ENCODE measurements at places on chromosomes 5 and 9.
A peak's percentile ranks its signal among the peaks of the same experiment; 100 is the strongest.

DNA sequence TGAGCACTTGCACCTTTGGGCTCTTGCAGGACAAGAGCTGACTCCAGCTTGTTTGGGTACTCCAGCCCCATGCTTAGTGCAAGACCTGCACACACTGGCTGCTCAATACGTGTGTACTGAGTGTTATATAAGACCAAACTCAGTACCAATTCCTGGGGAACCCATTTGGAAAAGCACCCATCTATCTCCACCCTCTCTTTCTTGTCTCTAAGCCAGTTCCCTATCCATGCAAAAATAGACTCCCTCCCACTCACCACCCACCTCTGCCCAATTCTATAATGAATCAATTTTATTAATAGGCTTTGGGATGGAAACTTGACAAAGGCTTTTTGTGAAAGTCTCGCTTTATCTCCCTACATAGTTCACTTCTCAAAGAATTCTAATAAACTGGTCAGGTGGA, 60.9 kb upstream of the CPLX2 start:
- H3K27ac ChIP-seq = no peak overlapping the region
- H3K4me3 ChIP-seq = no peak overlapping the region
- no peak for DNase-seq
- H3K4me1 ChIP-seq = no peaks in the 10 kb centered on the region
- peaks cover 20% of the 10 kb centered on the region for H3K27me3 ChIP-seq

DNA sequence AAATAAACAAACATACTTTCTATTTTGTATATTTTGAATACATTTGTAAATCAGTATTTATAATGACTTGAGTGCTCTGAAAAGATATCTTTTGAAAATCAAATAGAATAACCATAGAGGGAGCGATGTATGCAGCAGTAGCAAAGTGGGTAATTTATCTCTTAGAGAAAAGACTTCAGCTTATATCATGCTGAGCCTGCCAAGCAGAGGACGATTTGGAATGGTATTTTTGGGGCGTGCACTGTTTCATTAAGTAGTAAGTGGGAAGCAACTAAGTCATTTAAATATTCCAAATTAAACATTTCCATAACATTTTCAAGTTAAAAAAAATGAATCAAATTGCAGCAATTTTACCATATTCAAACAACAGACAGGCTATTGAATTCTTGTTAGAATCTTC, 147.6 kb downstream of the CDH10 start:
- no peak overlapping the region for H3K27ac ChIP-seq
- no peaks in the 10 kb centered on the region for H3K27me3 ChIP-seq
- no peak overlapping the region for H3K4me3 ChIP-seq
- DNase-seq = no peak
- H3K36me3 ChIP-seq = no peaks in the 10 kb centered on the region

DNA sequence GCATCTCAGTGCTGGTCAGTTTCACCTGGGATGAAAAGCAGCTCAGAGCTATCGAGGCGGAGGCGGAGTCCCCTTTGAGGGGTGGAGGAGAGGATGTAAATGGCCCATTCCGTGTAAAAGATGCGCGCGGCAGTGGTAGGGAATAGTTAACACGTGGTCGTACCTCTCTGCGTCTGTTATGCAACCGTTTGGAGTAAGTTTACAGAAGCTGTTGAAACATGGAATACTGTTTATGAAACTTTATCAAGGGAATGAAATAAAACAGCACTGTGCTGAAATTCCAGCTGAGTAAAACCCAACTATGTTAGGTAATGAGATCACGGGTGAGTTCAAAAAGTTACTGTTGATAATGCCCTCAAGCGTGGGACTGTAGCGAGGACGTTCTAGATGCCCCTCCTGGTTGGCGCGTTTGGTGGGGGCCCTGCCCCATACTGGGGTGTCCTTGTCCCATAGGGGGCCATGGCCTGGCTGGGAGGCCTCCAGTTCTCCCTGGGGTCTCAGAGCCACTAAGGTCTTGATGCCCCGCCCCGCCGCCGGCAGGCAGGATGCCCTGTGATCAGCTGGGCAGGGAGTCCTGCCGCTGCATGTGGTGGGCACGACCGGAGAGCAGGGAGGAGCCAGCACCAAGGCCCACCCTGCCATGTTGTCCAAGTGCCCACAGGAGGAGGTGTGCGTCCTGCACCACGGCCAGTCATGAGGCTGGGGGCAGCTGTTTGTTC, 90.9 kb downstream of the COL5A1 start:
- H3K36me3 ChIP-seq = no peaks in the 10 kb centered on the region
- H3K4me1 ChIP-seq = no peaks in the 10 kb centered on the region
- no peak overlapping the region for H3K4me3 ChIP-seq
- H3K27ac ChIP-seq = no peak overlapping the region

DNA sequence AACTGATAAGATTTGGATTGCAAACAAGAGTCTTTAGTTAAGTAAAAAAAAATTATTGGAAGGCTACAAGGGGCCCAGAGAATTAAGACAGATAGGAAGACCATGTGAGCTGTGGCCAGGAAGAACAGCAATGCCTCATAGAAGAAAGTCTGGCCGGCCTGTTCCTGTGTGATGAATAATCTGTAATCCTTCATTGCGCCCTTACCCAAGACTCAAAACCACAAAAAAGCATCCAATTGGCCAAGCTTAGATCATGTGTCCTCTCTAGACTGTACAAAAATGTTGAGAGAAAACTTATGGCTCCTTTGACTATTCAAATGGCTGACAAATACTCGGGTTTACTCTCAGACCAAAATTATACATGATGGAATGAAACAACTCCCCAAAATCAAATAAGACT, 1383.5 kb downstream of the PTPRD start:
- no peaks in the 10 kb centered on the region for H3K27me3 ChIP-seq
- H3K27ac ChIP-seq = no peak overlapping the region
- H3K36me3 ChIP-seq = no peaks in the 10 kb centered on the region
- DNase-seq = no peak

DNA sequence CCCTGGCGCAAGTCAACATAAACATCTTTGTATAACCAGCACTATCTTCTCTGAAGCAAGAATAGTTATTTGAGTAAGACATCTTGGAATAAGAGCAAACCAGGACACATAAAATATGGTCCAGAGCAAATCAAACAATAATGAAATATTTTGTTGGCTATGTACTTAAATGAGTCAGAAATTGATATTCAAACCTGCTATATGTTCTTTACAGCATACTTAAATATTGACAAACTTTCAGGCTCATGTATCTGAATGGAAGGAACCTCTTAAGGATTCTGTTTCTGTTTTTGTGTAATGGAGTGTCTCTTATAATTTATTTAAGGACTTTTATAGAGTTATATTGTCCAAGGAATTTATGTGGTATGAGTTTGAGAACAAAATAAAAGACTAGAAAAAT, 747.3 kb downstream of the EFNA5 start:
- no peak overlapping the region for H3K4me3 ChIP-seq
- DNase-seq = no peak
- no peaks in the 10 kb centered on the region for H3K4me1 ChIP-seq
- H3K27ac ChIP-seq = no peak overlapping the region

DNA sequence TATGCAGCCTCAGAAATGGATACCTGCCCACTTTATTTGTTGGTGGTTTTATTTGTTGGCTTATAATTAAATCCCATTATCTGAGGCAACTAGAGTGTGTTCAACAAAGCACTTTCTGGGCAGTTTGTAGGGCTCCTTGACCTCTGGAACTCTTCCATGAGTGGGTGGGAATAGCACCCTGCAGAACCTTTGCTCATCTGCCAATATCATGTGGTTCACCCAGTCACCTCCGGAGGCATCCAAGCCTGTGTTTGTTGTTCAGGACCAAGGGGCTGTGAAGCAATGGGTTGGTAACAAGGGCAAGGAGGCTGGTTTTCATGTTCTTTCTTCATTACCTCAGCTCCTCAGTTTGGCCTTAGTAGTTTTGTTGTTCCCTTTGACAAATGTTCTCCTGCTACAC, 314.0 kb downstream of the NDUFS4 start:
- H3K27ac ChIP-seq = no peak overlapping the region
- no peaks in the 10 kb centered on the region for H3K36me3 ChIP-seq

GRCh38 chr9:90007516-90008440, 403.0 kb downstream of the GADD45G start:
- no peaks in the 10 kb centered on the region for H3K36me3 ChIP-seq
- no peak overlapping the region for H3K27ac ChIP-seq
- H3K4me1 ChIP-seq = peaks cover 30% of the 10 kb centered on the region
- no peak overlapping the region for H3K4me3 ChIP-seq
- no peaks in the 10 kb centered on the region for H3K27me3 ChIP-seq

DNA sequence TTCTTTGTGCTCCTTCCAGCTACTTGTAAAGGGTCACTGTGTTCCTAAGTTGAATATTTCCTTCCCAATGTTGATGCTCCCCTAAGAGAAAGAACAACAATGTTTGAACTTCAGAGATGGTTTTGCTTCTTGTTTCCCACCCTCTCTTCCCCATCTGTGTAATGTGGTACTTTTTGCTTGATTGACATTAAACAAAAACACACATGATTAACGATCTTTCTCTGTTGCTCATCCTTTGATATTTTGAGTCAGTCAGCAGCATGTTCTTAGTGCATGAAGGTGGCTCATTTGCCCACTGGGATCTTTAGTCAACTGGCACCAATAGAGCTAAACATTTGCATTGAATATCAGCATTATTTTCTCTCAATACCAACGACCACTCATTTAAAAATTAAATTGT, 313.0 kb upstream of the RIOK2 start:
- no peak for DNase-seq
- H3K27me3 ChIP-seq = no peaks in the 10 kb centered on the region
- H3K27ac ChIP-seq = no peak overlapping the region
- no peaks in the 10 kb centered on the region for H3K36me3 ChIP-seq
- no peak overlapping the region for H3K4me3 ChIP-seq
- no peaks in the 10 kb centered on the region for H3K4me1 ChIP-seq

GRCh38 chr9:137880976-137881530, 3.5 kb downstream of the CACNA1B start:
- H3K36me3 ChIP-seq = peaks cover 2% of the 10 kb centered on the region
- no peak overlapping the region for H3K27ac ChIP-seq
- H3K4me1 ChIP-seq = no peaks in the 10 kb centered on the region
- peaks cover 19% of the 10 kb centered on the region for H3K27me3 ChIP-seq
- H3K4me3 ChIP-seq = no peak overlapping the region

GRCh38 chr5:52277101-52277500, 510.6 kb upstream of the ITGA1 start:
- H3K4me3 ChIP-seq = no peak overlapping the region
- H3K27me3 ChIP-seq = no peaks in the 10 kb centered on the region
- no peak overlapping the region for H3K27ac ChIP-seq
- DNase-seq = no peak

- H3K27me3 ChIP-seq = no peaks in the 10 kb centered on the region
- H3K4me3 ChIP-seq = no peak overlapping the region
- H3K27ac ChIP-seq = peak overlapping the region; percentile 6
- DNase-seq = no peak
- peaks cover 49% of the 10 kb centered on the region for H3K4me1 ChIP-seq
- no peaks in the 10 kb centered on the region for H3K36me3 ChIP-seq
Measured at GRCh38 chr9:123334639-123335038, 21.4 kb upstream of the CRB2 start.

GRCh38 chr9:133609311-133610098, at the start of gene FAM163B:
TSS of gene FAM163B (minus strand) at chr9:133609389. CDS start at chr9:133580223, 29,166 bp downstream.
- no peak for DNase-seq
- H3K4me3 ChIP-seq = no peak within 1 kb of the TSS
- H3K27ac ChIP-seq = no peak within 1 kb of the TSS
- peaks cover 5% of the 10 kb centered on the region for H3K4me1 ChIP-seq
- H3K36me3 ChIP-seq = no peaks in the 10 kb centered on the region

DNA sequence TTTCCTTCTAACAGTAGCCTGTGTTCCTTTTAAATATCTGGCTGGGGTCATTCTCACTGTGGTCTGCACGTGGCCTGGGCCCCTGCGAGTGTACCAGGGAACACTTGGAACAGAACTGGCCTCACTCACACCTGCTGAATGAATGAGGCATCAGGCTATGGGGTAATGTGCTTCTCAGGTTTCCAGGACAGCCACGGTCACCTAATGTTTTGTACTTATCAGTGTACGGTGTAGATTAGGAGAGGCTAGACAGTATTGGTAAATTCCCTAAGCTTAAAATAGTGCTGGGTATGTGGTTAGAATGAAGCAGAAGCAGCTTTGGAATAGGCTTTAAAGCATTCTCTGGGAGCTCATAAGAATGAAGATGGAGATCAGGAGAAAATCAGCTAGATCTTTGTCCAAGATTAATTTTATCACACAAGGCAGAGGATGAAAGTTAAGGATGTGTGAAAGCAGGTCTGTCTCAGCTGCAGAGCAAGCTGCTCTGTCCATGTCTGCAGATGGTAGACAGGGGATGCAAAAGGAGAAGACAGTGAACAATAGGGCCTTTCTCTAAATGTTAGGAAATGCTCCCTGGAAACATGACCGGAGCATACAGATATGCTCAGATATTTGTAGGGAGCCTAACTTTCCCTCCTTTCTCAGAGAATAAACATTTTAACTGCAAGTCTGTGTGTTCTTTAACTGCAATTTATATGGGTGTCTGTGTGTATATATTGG, 267.5 kb downstream of the NR3C1 start:
- H3K36me3 ChIP-seq = peaks cover 9% of the 10 kb centered on the region
- peaks cover 2% of the 10 kb centered on the region for H3K4me1 ChIP-seq
- H3K4me3 ChIP-seq = no peak overlapping the region
- no peak for DNase-seq
- H3K27ac ChIP-seq = no peak overlapping the region

DNA sequence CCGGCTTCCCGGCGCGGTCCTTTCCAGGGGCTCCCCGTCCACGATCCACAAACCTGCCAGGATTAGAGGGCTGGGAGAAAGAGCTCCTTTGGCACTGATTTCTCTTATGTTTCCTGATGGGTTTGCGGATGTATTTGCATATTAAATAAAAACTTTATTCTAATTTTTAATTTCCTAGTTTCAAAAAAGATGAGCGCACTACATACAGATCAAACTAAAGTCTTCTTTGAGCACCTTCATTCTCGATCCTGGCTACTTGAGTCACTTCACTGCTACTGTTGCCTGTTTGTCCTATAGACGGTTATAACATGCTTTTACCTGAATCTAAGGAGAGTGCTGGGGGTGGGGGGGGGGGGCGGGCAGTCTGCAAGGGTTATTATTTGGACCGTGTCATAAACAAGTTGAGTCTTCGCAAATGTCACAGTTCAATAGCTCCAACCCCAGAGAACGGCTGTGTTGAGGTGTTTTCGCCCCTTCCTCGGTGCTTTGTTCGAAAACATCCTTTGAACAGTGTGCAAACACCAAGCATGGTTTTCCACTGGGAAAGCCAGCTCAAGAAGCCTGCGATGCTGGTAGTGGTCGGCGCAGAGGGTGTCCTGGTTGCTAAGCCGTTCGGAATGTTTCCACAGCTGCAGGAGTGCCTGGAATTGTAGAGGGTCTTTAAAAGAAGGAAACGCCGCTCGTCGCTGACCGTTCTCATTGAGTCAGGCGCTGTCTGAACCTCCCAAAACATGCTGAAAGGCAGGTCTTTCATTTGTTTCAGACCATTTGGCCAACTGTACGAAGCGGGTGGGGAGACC, 1.1 kb upstream of the STK10 start:
- H3K27ac ChIP-seq = no peak overlapping the region
- H3K4me3 ChIP-seq = peak overlapping the region; percentile 99
- no peaks in the 10 kb centered on the region for H3K27me3 ChIP-seq
- no peak for DNase-seq
- peaks cover 2% of the 10 kb centered on the region for H3K36me3 ChIP-seq

- peaks cover 10% of the 10 kb centered on the region for H3K27me3 ChIP-seq
- no peaks in the 10 kb centered on the region for H3K36me3 ChIP-seq
- DNase-seq = no peak
- no peak overlapping the region for H3K4me3 ChIP-seq
Measured at GRCh38 chr9:95678759-95679158, 162.0 kb upstream of the PTCH1 start.

GRCh38 chr9:89773170-89773569, 168.4 kb downstream of the GADD45G start:
- no peak overlapping the region for H3K27ac ChIP-seq
- peaks cover 5% of the 10 kb centered on the region for H3K27me3 ChIP-seq
- H3K4me3 ChIP-seq = no peak overlapping the region
